ENCODE measurements at places on chromosomes 1 and 21.

- no peak for DNase-seq
These were observed 1.2 kb downstream of the PTPN14 start for GRCh38 chr1:214550013-214550856.

DNA sequence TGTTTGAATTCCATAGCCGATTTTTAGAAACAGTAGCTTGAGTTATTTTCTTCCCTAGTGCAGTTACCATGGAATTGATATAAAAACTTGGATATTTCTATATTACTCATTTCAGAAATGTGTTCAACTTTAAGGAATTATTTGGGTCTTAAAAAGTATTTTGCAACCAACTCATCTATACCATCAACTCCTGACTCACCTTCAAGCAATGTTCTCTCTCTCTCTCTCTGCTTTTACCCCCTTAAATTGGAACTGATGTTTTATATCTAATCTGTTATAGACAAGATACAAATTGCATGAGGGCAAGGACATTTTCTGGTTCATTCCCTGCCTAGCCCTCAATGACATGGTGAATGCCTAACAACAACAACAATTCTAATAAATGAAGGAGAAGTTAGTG lies 214.7 kb upstream of the NRIP1 start:
- no peak for DNase-seq

GRCh38 chr1:26158908-26159742 lies at the start of gene FAM110D:
Gene FAM110D, plus strand, starts transcription at chr1:26159079. Its CDS starts 2,213 bp downstream, at chr1:26161292.
- no peak for DNase-seq

DNA sequence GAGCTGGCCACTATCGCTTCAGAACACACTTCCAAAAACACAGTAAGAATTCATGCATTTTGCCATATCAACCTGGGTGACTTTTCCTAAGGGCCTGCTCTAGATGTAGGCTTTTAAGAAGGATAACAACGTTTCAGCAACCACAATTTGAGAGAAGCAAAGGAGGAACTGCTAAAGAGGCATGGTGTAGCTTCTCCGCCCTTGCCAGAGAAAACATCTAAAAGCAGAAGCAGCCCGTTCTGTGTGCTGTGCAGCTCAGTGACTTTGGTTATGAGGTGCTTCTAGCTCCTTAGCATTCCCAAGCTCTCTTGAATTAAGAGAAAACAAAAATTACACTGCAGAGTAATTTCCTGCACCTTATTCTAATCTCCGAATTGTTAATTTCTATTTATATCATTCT lies 2.7 kb downstream of the PER3 start:
- no peak for DNase-seq

DNA sequence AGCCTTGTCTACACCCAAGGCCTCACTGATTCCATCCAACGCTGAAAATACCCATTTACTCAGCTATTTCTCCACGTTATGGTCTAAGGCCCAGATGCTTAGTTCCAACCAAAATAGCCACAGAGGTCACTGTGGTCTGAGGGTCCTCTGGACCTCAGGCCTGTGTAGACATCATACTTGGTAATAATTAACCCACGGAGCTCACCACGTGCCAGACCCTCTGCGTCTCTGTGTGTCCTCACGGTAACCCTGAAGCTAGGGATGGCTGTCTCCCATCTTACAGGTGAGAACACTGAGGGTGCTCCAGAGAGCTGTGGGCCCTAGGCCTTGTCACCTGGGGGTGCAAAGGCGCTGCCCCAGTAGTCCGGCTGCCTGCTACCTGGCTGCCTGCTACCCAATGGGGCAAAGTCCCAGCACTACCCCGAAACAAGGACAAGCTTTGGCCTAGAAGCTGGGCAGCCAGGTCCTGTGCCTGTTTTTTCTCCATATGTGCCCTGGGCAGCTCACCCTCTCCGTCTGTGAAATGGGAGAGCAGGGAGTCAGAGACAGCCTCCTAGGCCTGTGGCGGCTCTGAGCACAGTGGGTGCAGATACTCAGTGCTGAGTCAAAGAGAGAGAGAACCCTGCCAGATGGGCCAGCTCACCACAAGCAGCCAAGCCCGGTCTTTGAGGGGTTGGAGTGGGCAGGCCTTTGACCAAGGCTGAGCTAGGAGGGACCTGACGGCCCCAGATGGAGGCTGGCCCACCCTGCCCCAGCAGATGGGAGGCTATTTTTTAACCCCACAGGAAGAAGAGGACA lies 17.0 kb upstream of the RUNX3 start:
- DNase-seq, result no peak

GRCh38 chr1:177620636-177621190 lies 349.1 kb downstream of the SEC16B start:
- no peak for DNase-seq

- DNase-seq, result no peak
These were observed 60.9 kb downstream of the AK5 start for GRCh38 chr1:77342745-77343144.

GRCh38 chr1:29329022-29329775 lies 92.9 kb downstream of the PTPRU start:
- DNase-seq, result no peak

- DNase-seq, result no peak
These were observed 12.7 kb upstream of the CASQ1 start for GRCh38 chr1:160177667-160178066.

GRCh38 chr1:66143651-66144050 lies 351.0 kb downstream of the PDE4B start:
- no peak for DNase-seq

DNA sequence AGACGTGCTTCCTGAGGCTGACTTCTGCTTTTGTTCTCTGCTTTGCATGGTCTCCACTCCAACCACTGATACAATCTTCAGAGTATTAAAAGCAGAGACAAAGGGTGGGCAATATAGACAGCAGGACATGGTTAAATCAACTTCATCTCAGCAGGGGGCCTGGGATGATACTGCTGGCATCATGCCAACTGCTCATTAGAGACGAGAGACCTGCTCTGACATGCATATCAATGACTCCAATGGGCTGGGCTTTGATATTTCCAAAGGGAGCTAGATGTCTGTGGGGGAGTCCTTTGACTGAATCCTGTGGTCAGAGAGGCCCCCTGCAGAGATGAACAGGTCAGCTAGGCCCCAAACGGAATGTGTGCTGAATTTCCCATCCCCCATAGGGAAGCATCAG lies 106.6 kb downstream of the ACTL8 start:
- no peak for DNase-seq

- DNase-seq, result no peak
These were observed 41.5 kb downstream of the KCTD3 start for GRCh38 chr1:215608646-215609045.

- no peak for DNase-seq
These were observed 14.8 kb downstream of the LYST start for GRCh38 chr1:235851939-235852338.

DNA sequence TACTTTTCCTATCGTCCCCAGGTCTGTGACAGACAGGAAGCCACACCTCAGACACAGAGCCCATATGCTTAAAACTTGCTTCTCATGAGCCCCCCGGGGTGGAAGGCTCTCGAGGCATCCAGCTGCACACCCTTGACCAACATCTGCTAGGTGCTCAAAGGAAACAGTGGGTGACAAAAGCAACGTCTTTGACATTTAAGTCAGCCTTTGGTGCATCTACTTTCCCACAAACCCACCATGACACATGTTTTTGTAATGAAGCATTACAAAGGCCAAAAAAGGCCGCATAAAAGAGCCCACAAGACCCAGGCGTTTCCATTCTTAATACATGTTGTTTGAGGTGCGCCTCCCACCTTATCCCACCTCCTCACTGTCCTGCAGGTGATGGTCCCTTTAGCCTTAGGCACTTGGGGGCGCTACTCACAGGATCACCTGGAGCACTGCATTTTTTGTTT lies 11.8 kb upstream of the FASLG start:
- no peak for DNase-seq

DNA sequence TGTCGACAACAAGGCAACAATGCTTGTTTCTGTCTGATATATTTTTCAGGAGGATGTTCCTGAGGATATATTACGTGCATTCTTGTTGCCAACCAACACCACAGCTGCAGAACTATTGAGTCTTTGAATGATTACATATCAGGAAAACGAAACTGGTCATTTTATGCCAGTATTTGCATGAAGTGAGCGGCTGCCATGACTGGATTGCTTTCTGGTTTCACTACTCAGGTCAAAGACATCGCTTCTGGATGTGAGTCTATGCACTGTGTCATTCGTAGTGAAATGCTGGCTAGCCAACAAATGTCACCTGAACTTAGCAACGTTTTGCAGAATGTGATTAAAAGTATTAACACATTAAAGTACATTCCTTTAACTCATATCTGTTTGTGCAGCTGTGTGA lies 35.8 kb upstream of the OLFM3 start:
- DNase-seq, result no peak

- DNase-seq, result peak; percentile 79
These were observed 552 bp upstream of the GPR157 start for GRCh38 chr1:9129266-9130041.
